ENCODE measurements at places on chromosomes 5 and 9.

DNA sequence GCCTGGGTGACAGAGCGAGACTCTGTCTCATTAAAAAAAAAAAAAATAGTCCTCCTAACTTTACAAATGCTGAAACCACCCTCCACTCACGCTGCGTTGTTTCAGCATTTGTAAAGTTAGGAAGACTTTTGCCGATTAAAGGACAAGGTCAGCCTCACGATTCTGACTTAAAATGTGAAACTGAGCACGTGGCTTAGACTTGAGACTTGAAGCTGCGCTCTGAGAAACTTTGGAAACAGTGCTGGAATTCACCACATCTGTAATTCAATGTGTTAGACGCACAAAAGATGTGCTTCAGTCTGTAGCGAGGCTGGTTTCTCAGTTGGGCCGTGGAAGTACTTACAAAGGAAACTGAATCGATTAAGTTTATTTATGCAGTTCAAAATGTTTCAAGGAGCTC, 25.0 kb upstream of the LAMC3 start:
- no peaks in the 10 kb centered on the region for H3K36me3 ChIP-seq
- H3K27me3 ChIP-seq: peaks cover 2% of the 10 kb centered on the region
- no peak overlapping the region for H3K27ac ChIP-seq
- no peaks in the 10 kb centered on the region for H3K4me1 ChIP-seq

- no peak overlapping the region for H3K27ac ChIP-seq
- DNase-seq: no peak
- no peaks in the 10 kb centered on the region for H3K4me1 ChIP-seq
These were observed 20.2 kb downstream of the ADAMTS6 start for GRCh38 chr5:65461490-65461889.

- H3K27ac ChIP-seq: no peak overlapping the region
- peaks cover 21% of the 10 kb centered on the region for H3K4me1 ChIP-seq
- no peak overlapping the region for H3K4me3 ChIP-seq
- H3K36me3 ChIP-seq: no peaks in the 10 kb centered on the region
- DNase-seq: peak; percentile 32
These were observed 41.6 kb upstream of the SLC12A7 start for GRCh38 chr5:1153428-1153827.

- no peaks in the 10 kb centered on the region for H3K27me3 ChIP-seq
- H3K27ac ChIP-seq: peak overlapping the region; percentile 90
- H3K4me3 ChIP-seq: peak overlapping the region; percentile 9
These were observed 27.6 kb downstream of the IL7R start for GRCh38 chr5:35884191-35884769.

- H3K4me3 ChIP-seq: no peak overlapping the region
- no peaks in the 10 kb centered on the region for H3K36me3 ChIP-seq
- no peak overlapping the region for H3K27ac ChIP-seq
- no peak for DNase-seq
- H3K27me3 ChIP-seq: no peaks in the 10 kb centered on the region
These were observed 1123.6 kb downstream of the PTPRD start for GRCh38 chr9:9489183-9489582.

DNA sequence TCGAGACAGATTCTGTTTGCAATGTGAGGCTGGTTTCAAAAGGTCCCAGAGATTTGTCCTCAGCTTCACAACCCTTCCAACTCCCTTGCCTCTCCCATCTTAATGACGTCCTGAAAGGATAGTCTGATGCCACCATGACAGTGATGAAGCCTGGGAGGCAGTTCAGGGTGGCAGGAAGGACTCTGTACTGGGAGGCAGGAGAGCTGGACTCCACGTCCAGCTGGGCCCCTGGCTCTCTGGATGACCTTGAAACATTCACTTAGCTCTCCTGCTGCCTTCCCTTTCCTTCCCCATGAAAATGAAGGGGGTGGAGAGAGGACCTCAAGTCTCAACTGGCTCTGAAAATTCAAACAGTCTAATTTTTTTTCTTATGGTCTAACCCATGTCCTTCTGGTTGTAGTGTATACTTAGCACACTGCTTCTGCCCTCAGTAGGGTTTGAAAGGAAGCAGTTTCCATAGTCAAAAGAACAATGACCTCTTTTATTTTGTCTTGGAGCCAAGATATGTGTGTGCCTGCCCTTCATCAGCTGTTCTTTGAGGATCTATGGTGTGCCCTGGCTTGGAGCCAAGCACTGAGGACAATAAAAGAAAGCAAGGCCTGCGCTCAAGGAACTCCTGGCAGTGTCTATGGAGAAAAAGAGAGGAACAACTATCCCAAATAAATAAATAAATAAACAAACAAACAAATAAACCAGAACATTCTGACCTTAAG, 188.3 kb downstream of the GRIA1 start:
- H3K36me3 ChIP-seq: no peaks in the 10 kb centered on the region
- H3K27ac ChIP-seq: no peak overlapping the region
- H3K4me1 ChIP-seq: no peaks in the 10 kb centered on the region

DNA sequence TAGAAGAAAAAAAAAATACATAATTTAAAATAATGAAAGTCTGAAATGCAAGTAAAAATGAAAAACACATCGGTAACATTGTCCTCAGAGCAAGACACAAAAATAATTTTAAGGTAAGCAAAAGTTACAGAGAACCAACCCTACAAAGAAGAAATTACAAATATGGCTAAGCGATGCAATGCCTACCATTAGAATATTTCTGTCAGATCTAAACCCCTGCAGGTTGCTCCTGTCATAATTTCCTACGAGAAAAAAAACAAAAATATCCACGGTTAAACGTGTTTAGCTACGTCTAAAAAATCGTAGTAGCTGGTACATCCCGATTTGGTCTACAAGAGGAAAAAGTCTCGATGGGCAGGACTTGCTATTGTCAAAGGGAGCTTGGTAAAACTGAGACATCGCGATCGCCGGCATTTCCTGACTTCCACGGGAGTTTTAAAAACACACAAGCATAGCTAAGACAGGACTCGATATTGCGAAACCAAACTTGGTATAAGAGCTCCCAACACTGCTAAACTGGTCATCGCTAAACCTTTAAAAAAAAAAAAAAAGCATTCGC, 1.1 kb upstream of the ANXA2R start:
- peaks cover 36% of the 10 kb centered on the region for H3K4me1 ChIP-seq
- peak overlapping the region; percentile 98 for H3K27ac ChIP-seq
- H3K36me3 ChIP-seq: peaks cover 10% of the 10 kb centered on the region
- peak; percentile 57 for DNase-seq
- peak overlapping the region; percentile 81 for H3K4me3 ChIP-seq

- H3K27me3 ChIP-seq: peaks cover 11% of the 10 kb centered on the region
- no peaks in the 10 kb centered on the region for H3K36me3 ChIP-seq
- no peak overlapping the region for H3K27ac ChIP-seq
- no peak for DNase-seq
- H3K4me3 ChIP-seq: no peak overlapping the region
- H3K4me1 ChIP-seq: no peaks in the 10 kb centered on the region
These were observed 92.9 kb downstream of the PALM2AKAP2 start for GRCh38 chr9:109872901-109873300.

- peak within 1 kb of the TSS; percentile 87 for H3K4me3 ChIP-seq
- peaks cover 53% of the 10 kb centered on the region for H3K4me1 ChIP-seq
- peaks cover 19% of the 10 kb centered on the region for H3K36me3 ChIP-seq
- peak; percentile 97 for DNase-seq
- peak within 1 kb of the TSS; percentile 93 for H3K27ac ChIP-seq
- no peaks in the 10 kb centered on the region for H3K27me3 ChIP-seq
These were observed at the start of gene ST6GALNAC4 for GRCh38 chr9:127916720-127917581. ST6GALNAC4 (minus strand) TSS chr9:127917041; CDS start chr9:127916419, 622 bp downstream.

- no peak overlapping the region for H3K4me3 ChIP-seq
- no peaks in the 10 kb centered on the region for H3K27me3 ChIP-seq
- no peak for DNase-seq
These were observed 1952.6 kb downstream of the MAT2B start for GRCh38 chr5:165457859-165458481.

DNA sequence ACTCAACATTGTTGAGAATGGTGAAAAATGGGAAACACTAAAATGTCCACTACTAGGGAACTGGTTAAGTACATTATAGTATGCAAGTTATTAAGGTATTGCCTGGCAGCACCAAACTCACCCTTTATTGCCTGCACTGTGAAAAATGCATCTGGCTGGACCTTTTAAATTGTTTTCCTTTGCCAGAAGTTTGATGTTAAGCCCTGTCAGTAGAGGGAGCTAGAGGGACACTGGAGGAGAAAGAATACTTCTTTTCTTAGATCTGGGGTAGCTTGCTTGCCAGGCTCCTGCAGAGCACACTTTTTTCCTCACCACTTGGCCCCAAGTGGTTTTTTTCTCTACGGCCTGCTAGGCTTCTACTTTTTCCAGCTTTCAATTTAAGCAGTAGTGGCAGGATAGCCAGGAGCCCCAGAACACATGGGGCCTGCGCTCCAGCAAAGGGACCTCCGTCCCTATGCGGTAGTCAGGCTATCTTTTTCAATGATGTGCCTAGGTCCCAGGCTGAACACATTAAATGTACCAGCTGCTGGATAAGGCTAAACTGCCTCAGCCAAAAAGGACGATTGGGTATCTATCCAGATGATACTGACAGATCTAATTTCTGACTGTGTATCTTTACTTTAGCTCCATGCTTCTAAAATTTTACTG, 8.0 kb upstream of the HABP4 start:
- DNase-seq: no peak
- no peaks in the 10 kb centered on the region for H3K27me3 ChIP-seq
- H3K27ac ChIP-seq: no peak overlapping the region
- no peak overlapping the region for H3K4me3 ChIP-seq
- no peaks in the 10 kb centered on the region for H3K36me3 ChIP-seq
- H3K4me1 ChIP-seq: no peaks in the 10 kb centered on the region

DNA sequence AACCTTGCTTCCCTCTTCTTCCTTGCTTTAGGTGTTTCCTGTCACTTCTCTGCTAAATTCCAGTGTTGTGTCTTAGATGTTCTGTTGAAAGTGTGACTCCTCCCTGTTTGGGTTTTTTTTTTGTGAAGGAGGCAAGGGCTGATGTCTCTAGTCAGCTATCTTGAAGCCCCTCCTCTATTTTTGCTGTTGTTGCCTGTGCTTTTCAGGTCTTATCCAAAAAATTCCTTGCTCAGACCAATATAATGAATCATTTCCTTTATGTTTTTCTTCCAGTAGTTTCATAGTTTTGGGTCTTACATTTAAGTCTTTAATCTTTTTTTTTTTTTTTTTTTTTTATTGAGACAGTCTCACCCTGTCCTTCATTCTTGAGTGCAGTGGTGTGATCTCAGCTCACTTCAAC, 22.3 kb downstream of the RIC1 start:
- no peak overlapping the region for H3K27ac ChIP-seq
- H3K36me3 ChIP-seq: peaks cover 59% of the 10 kb centered on the region
- H3K4me1 ChIP-seq: peaks cover 10% of the 10 kb centered on the region

- no peaks in the 10 kb centered on the region for H3K27me3 ChIP-seq
- no peak overlapping the region for H3K4me3 ChIP-seq
- H3K27ac ChIP-seq: no peak overlapping the region
- H3K4me1 ChIP-seq: peaks cover 34% of the 10 kb centered on the region
These were observed 52.4 kb downstream of the NSD1 start for GRCh38 chr5:177185993-177186392.

DNA sequence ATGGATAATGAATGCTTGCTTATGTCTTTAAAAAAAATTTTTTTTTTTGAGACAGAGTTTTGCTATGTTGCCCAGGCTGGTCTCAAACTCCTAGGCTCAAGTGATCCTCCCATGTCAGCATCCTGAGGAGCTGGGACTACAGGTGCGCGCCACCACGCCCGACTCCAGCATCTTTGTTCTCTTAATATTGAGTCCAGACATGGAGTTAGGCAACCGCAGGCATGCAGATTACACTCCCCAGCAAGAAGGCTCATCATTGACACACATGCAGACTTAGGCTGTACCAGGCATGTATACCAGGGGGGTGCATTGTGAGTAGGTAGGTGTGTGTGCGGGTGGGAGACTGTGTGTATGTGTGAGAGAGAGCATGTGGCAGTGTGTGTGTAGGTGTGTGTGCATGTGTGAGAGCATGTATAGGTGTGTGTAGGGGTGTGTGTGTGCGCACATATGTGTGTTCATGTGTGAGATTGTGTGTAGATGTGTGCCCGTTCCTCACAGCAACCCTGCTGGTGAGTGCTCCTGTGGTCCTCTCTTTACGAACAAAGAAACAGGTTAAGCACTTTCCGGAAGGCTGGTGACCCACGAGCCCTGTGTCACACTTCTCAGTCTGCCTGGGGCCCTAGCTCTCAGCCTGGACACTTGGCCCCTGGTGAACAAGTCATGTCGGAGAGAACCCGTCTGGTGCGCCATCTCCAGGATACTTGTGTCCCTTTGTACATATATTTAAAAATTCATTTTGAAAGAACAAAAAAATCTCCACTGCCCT, 6.2 kb downstream of the OBP2B start:
- peaks cover 8% of the 10 kb centered on the region for H3K27me3 ChIP-seq
- H3K36me3 ChIP-seq: no peaks in the 10 kb centered on the region
- no peak overlapping the region for H3K27ac ChIP-seq
- no peak overlapping the region for H3K4me3 ChIP-seq
- H3K4me1 ChIP-seq: peaks cover 3% of the 10 kb centered on the region
- no peak for DNase-seq

DNA sequence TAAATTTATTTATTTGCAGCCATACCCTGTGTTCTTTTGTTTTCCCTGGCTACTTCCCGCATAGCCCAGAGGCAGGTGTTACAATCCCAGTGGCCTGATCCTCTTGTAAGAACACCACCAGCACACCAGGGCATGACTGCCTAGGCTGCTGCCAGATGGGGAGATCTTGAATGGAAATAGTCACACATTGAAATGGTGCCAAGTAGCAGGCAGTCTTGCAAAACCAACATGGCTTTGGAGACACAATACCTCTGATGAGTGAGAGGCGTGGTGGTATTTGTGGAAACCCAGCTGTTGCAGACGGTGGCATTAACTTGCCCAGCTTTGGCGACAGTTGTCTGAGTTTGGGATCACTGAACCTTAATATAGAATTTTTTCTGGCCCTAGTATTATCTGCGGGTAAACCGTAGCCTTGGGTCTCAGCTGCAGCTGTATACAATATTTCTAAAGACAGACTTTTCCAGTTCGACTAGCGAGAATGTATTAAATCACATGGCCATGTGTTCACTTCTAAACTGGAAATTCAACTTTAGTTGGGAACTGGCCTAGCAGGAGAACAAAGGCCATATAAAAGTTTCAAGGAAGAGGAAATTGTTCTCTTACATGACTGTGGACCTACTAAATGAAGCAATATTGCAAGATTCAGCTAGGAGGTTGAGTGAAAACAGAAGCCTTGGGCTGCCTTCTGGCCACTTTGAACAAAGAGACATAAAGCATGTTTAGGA, 277.0 kb downstream of the SMARCA2 start:
- peaks cover 6% of the 10 kb centered on the region for H3K27me3 ChIP-seq
- no peaks in the 10 kb centered on the region for H3K36me3 ChIP-seq
- H3K27ac ChIP-seq: no peak overlapping the region
- no peak for DNase-seq
- H3K4me1 ChIP-seq: no peaks in the 10 kb centered on the region

- peaks cover 12% of the 10 kb centered on the region for H3K27me3 ChIP-seq
- no peaks in the 10 kb centered on the region for H3K4me1 ChIP-seq
These were observed 195.4 kb upstream of the MSX2 start for GRCh38 chr5:174528821-174529544.

- no peak for DNase-seq
- no peak overlapping the region for H3K27ac ChIP-seq
- peaks cover 3% of the 10 kb centered on the region for H3K4me1 ChIP-seq
- no peaks in the 10 kb centered on the region for H3K27me3 ChIP-seq
- H3K4me3 ChIP-seq: no peak overlapping the region
These were observed 15.5 kb upstream of the NCS1 start for GRCh38 chr9:130156672-130157071.

GRCh38 chr5:86532429-86532828, 85.3 kb upstream of the COX7C start:
- H3K4me1 ChIP-seq: no peaks in the 10 kb centered on the region
- no peak overlapping the region for H3K27ac ChIP-seq
- no peak overlapping the region for H3K4me3 ChIP-seq
- no peak for DNase-seq
- peaks cover 3% of the 10 kb centered on the region for H3K27me3 ChIP-seq

- H3K27me3 ChIP-seq: peaks cover 26% of the 10 kb centered on the region
- no peak for DNase-seq
- H3K4me3 ChIP-seq: no peak overlapping the region
- no peak overlapping the region for H3K27ac ChIP-seq
- H3K4me1 ChIP-seq: no peaks in the 10 kb centered on the region
These were observed 23.7 kb downstream of the PIP5K1B start for GRCh38 chr9:68728731-68729130.
